Central memory CD8-positive, alpha-beta T cell (primary cell): ENCODE measurements at places on chromosomes 16 and 17.

DNA sequence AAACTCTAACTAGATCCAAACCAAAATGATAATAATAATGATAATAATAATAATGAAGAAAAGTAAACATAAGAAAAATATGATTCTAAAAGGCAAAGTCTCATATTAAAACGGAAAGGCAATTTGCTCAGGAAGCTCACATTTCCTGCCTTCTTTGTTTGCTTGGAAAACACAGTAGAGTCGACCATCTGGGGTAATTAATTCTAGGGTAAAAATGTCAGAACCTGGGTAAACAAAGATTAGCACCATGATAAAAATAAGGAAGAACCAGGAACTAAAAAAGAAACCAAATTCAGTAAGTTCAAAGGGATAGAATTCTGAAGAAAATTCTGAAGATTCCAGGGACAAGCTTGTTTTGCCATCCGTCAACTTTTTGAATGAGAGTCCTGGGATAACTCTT is 16.2 kb downstream of the KRABD2 start:
- H3K4me1 ChIP-seq = peaks cover 15% of the 10 kb centered on the region
- H3K4me3 ChIP-seq = no peak overlapping the region
- DNase-seq = no peak
- H3K27me3 ChIP-seq = no peaks in the 10 kb centered on the region
- no peak overlapping the region for H3K27ac ChIP-seq

GRCh38 chr17:41537614-41537954 is 9.5 kb upstream of the KRT19 start:
- no peaks in the 10 kb centered on the region for H3K4me1 ChIP-seq
- peak overlapping the region; percentile 47 for H3K27ac ChIP-seq

- H3K27me3 ChIP-seq = peaks cover 8% of the 10 kb centered on the region
- H3K36me3 ChIP-seq = peaks cover 3% of the 10 kb centered on the region
- H3K4me1 ChIP-seq = no peaks in the 10 kb centered on the region
- DNase-seq = no peak
- no peak overlapping the region for H3K27ac ChIP-seq
These were observed 25.8 kb downstream of the EPN2 start for GRCh38 chr17:19262650-19263631.

DNA sequence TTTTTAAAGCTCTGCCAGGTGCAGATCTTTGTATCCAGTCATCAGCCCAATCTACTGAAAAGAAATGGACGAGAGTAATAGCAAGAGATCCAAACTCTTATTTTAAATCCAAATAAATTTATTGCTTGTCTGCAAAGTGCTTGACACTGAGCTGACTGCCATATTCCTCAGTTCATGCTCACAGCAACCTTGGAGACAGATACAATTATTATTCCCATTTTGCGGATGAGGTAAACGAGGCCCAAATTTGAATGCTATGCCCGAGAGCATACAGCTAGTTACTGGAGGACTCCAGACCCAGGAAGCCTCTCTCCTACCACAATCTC is 620 bp downstream of the NOB1 start:
- no peaks in the 10 kb centered on the region for H3K27me3 ChIP-seq
- peak overlapping the region; percentile 99 for H3K27ac ChIP-seq
- peak overlapping the region; percentile 100 for H3K4me3 ChIP-seq
- H3K36me3 ChIP-seq = peaks cover 37% of the 10 kb centered on the region
- H3K4me1 ChIP-seq = peaks cover 25% of the 10 kb centered on the region

DNA sequence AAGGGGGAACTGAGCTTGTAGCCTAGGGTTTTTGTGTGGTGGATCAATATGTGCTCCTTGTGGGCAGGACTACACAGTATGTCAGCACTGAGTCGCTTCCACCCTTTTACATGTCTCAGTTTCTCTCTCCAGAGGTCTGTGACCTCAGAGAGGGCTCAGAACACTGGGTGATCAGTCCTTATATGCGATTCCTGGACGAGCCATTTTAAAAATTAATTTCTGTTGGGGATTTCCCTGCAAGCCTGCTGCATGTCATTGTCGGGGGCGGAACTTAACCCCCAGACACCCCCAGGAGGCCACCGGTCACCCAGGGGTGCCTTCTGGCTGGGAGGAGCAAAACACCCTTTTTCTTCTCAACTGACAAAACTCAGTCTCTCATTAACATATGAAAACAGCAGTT is 14.1 kb downstream of the DHRS7B start:
- no peaks in the 10 kb centered on the region for H3K4me1 ChIP-seq
- H3K4me3 ChIP-seq = no peak overlapping the region
- H3K36me3 ChIP-seq = peaks cover 4% of the 10 kb centered on the region
- no peaks in the 10 kb centered on the region for H3K27me3 ChIP-seq

DNA sequence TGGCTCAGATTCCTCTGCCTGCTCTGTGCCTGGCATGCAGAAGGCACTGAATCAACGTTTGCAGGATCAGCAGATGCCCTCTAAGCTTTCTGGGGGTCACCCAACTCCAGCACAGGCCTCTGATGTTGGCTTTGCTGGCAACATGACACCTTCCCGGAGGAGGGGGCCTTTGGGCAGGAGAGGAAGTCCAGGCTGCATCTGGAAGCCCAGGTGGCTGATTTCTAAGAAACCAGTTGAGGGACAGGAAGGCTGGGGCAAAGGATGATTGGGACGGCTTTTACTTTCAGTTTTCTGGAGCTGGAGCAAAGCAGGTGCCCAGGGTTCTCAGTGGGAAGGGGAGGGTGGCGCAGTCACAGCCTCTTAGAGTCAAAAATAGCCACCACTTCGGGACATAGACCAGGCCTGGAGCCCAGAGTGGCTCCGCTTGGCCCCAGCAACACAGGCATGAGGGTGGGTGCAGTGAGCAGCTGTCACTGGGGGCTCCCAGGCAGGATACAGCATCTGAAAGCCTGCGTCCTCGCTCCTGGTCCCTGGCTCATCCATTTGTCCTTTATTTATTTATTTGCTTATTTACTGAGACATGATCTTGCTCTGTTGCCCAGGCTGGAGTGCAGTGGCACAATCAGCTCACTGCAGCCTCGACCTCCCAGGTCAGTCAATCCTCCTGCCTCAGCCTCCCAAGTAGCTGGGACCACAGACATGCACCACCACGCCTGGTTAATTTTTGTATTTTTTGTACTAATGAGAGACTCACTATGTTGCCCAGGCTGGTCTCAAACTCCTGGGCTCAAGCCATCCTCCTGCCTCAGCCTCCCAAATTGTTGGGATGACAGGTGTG is 15.1 kb downstream of the SOCS1 start:
- no peak for DNase-seq
- peaks cover 9% of the 10 kb centered on the region for H3K4me1 ChIP-seq
- peaks cover 2% of the 10 kb centered on the region for H3K36me3 ChIP-seq
- no peak overlapping the region for H3K4me3 ChIP-seq
- H3K27ac ChIP-seq = no peak overlapping the region

- H3K4me3 ChIP-seq = no peak overlapping the region
- peaks cover 94% of the 10 kb centered on the region for H3K27me3 ChIP-seq
- DNase-seq = no peak
- peak overlapping the region; percentile 24 for H3K27ac ChIP-seq
- H3K36me3 ChIP-seq = peaks cover 2% of the 10 kb centered on the region
These were observed 35.5 kb downstream of the TLE7 start for GRCh38 chr16:71406316-71406715.
